COR-L47 (cell line): ENCODE measurements at places on chromosomes 6 and 20.

GRCh38 chr6:118206221-118206620, 299.2 kb downstream of the SLC35F1 start:
- DNase-seq, result no peak

DNA sequence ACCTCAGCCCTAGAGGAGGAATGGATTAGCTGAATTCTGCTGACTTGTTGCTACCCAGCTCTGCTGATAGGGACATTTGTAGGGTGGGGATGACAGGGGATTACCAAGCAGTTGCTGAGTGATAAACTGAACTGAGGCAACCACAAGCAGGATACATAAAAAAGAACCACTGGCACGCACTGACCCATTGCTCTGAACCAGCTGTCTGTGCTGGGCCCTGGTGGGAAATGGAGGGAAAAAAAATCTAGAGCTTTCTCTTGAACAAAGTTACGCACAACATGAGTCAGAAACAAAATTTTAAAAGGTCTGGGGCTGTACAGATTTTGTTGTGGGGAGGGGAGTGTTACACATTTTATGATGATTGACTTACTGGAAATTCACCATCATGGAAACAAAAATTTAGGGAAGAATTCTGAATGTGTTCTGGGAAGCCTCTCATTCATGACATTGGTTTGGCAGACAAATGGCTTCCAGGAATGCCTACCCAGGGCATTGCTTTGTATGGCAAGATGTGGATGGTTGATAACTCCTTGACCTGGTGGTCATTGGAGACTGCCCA, 37.7 kb downstream of the FOXO3 start:
- DNase-seq, result no peak

- DNase-seq, result no peak
Observed at GRCh38 chr20:63846128-63846771, 15.0 kb upstream of the ABHD16B start.

GRCh38 chr6:25629198-25629576, 22.8 kb upstream of the SCGN start:
- no peak for DNase-seq

GRCh38 chr6:83169106-83169505, 24.0 kb downstream of the PGM3 start:
- DNase-seq, result no peak

GRCh38 chr6:148523551-148523950, 180.9 kb downstream of the SASH1 start:
- no peak for DNase-seq

- no peak for DNase-seq
Observed at GRCh38 chr6:133644548-133644891, 244.4 kb upstream of the TCF21 start.

DNA sequence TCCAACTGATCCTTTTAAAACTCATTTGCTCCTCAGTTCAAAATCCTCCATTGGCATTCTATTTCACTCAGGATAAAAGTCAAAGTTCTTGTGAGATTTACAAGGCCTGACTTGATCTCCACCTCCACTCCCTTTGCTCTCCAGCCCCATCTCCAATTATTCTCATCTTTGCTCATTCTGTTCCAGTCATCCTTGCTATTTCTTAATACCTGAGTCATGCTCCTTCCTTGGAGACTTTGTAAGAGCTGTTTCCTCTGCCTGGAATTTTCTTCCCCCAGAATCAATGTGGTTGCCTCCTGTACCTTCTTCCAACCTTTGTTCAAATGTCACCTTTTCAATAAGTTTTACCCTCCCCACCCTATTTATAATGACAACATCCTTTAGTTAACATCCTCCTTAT, 373.5 kb downstream of the HTR1B start:
- no peak for DNase-seq

DNA sequence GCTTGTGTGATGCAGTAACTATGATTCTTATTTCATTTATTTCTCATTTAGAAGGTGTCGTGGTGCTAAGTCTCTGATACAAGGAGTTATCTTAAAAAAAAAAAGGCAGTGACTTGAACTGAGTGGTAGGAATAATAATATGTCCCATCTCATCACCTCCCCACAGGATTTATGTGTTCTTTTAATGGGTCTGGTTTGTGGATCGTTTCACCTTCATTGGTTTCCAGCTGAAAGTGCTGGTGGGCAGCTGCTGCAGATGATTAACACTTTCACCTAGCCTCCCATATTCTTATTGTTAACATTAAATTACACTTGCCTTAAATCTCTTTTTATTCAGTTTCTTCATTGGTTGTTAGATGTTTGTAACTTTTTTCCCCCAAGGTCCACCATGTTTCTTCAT, 68.8 kb downstream of the ANKRD6 start:
- DNase-seq, result no peak

DNA sequence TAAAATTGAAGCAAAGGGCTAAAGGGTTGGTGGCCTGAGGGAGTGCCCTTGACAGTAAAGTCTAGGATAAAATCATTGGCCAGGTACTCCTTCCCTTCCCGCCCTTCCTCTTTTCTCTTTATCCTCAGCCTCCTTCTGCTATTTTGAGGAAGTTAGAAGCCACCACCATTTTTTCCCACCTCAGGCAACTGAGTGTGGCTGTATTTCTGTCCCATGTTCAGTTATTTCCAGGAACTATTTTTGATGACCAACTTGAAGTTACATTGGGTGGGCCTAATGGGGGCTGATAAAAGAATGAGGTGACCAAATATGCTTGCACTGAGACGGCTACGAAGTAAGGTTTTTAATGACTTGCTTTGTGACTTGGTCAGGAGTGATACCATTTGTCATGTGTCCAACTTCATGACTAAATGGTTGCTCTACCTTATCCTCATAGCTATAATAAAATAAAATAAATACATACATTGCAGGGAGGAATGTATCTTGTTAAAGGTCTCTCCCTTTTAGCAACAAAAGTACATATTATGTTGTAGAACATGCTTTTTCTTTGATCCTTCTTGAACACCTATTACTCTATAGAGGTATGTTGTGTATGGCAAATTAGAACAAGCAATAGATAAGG, 12.0 kb downstream of the PTPN1 start:
- no peak for DNase-seq

DNA sequence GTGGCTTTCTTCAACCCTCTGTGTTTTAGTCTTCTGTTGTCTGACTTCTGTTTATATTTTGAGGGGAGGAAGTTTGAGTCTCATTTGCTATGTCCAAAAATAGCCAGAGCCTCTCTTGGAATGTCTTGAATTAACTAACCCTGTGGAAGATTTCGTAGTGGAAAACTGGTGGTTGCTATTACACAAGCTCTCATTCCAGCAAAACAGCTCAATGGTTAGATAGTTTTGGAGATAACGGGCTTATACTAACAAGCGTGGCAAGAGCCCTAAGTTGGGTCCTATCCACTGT, 1.6 kb downstream of the CCN2 start:
- no peak for DNase-seq

- no peak for DNase-seq
Observed at GRCh38 chr20:49700411-49701185, 13.1 kb downstream of the B4GALT5 start.

DNA sequence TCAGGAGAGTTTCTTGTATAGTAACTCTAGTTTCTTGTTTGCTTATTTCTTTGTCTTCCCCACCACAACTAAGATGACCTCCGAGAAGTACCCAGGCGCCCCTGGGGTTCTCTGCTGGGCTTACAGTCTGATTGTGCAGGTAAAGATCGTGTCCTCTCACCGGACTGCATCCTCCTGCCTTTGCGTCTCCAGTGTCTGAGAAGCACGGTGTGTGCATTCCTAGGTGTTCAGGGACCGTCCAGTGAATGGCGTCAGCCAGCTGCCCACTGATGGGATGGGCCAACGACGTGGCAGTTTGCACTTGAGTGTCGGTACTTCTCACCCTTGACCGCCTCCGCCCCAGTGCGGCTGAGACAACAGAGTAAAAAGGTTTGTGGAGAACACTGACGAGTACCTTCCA, 56.0 kb upstream of the NFATC2 start:
- no peak for DNase-seq

GRCh38 chr6:109799664-109800063, 108.6 kb downstream of the FIG4 start:
- no peak for DNase-seq

DNA sequence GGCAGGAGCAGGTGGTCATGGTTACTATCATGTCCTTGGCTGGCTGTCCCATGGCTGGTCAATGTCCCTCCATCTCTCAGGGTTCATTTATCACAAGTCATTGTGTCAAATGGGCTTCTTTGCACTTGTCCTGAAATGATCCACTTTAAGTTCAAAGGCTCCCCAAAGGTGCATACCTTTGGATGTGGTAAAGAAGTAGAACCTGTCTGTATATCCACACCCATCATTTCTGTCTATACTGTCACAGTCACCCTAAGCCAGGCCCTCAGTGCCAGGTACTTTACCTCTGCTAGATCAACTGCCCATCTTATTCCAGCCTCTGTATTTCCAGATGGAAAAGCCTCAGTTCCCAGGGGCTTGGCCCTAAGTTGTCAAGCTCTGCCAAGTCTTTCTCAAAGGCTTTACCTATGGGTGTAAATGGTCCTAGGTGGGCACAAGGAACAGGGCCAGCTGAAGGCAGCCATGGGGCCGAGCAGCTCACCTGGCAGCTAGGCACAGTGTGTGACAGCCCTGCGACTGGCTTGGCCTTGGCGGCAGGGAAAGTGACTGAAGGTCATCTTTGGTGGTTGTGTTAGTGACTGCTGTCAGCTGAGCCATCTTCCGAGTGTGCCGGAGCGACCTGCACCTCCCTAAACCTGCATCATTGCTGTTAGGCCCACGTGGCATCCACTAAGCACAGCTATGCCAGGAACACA, 198.4 kb downstream of the SYNDIG1 start:
- DNase-seq, result no peak

DNA sequence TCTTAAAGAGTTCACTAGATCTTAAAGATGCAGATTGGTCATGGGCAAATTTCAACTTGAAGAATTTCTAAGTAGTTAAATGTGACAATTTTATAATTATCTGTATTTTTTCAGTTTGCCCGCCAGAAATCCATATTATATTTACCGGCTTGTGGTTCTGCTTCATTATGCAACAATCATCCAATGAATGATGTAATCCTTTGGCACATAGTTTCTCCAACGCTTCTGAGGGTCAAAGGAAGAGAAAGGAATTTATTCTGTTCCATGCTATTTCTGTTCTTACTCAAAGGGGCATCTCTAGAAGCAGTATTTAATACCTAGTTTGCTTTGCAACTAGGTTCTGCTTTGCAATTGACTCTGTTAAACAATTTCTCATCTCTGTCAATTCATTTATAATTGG, 359.3 kb upstream of the PLCB4 start:
- DNase-seq, result no peak

DNA sequence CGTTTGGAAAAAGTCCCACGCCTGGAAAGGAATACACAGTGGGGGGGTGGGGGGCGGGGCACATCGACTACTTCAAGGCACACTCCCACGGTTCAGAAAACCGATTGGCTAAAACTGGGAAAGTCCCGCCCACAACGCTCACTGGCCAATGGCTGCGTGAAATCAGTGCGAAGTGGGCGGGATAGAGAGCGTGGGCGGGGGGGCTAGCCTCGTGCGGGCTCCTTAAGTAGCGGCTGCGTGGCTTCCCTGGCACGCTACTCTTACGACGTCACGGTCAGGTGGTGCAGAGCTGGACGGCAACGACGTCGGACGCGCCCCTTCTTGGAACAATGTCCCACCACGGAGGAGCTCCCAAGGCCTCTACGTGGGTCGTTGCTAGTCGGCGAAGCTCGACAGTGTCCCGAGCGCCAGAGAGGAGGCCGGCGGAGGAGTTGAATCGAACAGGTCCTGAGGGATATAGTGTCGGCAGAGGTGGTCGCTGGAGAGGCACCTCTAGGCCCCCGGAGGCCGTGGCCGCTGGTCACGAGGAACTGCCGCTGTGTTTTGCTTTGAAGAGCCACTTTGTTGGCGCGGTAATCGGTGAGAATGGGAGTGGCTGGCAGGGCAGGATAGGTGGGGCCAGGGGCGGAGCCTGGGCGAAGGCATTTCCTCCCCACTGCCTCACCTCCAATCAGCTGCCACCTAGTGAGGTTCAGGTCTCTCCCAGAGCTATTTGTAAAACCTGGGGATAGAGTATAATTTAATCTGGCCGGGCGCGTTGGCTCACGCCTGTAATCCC, at the start of gene DDX43:
Gene DDX43 (plus strand): TSS at position 252 of the 778 bp plus-strand sequence. CDS start 78 bp downstream, at position 330.
- DNase-seq, result no peak

DNA sequence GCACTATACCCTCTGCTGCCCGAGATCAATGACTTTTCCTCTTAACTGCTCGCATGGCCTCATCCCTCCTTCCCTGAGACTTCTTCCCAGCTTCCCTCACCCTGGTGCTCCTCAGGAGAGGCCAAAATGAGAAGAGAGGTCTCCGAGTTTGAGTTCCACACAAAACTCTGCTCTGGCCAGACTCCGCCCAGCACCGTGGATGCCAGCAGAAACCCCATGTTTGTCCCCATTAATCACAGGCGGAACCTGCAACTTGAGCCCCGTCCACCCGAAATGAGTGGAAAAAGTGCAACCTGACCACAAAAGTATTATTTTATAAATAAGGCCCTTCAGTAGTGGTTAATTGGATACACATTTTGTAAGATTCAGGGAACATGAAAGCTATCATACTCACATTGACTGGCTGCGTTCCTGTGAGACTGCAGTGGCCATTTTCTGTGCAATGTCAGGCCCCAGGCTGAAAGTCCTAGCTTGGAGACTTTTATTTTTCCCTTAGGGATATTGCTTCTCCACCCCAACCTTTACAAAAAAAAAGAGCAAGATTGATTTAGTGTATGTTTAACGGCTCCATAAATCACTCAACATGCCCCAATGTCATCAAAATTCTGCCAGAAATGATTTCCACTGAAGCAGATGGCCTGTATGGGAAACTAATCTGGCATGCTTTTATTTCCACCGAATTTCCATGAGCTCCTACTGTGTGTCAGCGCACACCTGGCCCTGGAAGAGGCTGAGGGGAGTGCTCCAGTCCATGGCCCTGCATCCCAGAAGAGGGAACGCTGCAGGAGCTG, 134.6 kb downstream of the BMP7 start:
- DNase-seq, result no peak
